ENCODE measurements at places on chromosomes 1 and 21. TPM values are rescaled to one million over a fixed set of nuclear protein-coding genes. Genes with fewer than 3 reads are reported as not detected.
A peak's percentile ranks its signal among the peaks of the same experiment; 100 is the strongest.

- DNase-seq, result peak; percentile 63
Measured at GRCh38 chr1:63931468-63931867, 157.7 kb downstream of the ROR1 start.

GRCh38 chr1:114094363-114094634 lies 59.4 kb downstream of the SYT6 start:
- no peak for DNase-seq

GRCh38 chr1:109112652-109113285 lies 1.1 kb upstream of the ELAPOR1 start:
- peak; percentile 74 for DNase-seq

The GUCA2A gene
- total RNA-seq, result not detected

The NES gene
- total RNA-seq, result under 0.01 TPM

All from bronchial epithelial cell (primary cell).